Left colon (tissue), 2 donors: ENCODE measurements at places on chromosomes 7 and 10.

DNA sequence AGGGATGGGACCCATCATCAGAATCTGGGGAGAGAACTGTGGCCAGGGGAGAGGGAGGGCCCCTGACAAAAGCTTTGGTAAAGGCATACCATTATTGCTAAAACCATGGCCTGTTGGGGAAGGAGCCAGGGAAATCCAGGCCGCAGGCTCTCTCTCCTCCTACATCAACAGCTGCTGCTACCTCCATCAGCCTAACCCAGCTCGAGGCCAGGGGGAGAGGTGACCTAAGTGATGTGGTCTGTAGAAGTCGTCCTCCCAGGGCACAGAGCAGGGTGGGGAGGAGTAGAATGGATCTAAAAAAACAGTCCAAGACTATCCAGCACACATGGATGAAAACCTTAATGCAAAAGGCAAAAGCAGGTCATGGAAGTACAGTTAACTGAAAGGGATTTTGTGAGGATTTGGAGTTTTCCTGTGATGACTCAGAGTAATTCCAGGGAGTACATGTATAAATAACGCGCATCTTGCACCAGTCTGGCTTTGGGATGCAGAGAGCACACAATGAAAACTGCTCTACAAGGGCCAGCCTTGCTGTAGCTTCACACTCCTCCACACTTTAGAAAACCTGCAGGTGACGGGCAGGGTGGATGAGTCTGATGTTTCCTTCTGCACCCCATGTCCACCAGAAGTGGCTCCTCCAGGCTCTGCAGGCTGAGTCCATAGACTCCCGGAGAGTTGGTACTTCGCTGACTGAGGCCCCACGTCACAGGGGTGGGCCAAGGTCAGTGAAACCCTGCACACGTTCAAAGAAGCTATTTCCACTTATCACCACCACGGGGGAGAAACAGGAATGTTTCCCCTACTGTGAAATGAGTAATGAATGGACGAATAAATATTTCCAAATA, 38.5 kb upstream of the MSMB start:
- DNase-seq, result no peak

- DNase-seq, result no peak
Observed at GRCh38 chr7:20454202-20454601, 123.5 kb downstream of the ITGB8 start.

DNA sequence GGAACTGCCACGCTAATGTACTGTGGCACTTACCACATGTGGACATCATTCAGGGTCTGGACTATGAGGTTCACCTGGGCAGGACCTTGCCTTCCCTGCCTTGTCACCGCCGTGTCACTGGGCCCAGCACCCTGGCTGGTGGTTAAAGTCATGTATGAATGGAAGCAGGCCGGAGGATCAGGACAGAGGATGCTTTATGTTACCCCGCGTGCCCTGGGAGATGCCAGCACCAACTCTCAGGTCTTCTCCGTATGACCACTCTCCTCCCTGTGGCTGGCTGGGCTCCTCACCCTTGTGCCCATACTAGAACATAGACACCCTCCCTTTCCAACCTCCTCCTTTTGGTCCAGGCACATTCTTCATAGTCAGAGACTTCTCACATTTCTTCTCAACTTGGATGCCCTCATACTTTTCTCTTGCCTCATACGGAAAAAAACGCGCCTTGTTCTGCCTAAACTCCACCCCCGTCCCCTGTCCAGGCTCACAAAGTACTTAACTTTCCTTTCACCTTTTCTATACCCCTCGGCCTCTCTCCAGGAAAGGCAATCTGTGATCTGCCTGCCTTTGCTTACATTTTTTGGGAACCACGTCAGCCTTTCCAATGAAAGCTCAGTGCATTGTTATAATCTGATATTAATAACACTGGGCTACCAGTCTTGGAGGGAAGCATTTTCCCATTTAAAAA, 240.0 kb downstream of the TEX36 start:
- DNase-seq, result no peak

GRCh38 chr7:154744256-154744860, 258.6 kb downstream of the PAXIP1 start:
- DNase-seq, result no peak

DNA sequence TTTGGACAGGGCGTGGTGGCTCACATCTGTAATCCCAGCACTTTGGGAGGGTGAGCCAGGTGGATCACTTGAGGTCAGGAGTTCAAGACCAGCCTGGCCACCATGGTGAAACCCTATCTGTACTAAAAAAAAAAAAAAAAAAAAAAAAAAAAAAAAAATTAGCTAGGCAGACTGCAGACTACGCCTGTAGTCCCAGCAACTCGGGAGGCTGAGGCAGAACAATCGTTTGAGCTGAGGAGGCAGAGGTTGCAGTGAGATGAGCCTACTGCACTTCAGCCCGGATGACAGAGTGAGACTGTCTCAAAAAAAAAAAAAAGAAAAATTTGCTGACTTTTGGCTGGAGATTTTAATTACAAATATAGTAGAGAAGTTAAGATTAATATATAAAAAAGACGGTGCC, 104.0 kb downstream of the HIPK2 start:
- DNase-seq, result no peak
